OCI-LY7 (cell line): ENCODE measurements at places on chromosomes 1 and 21.

- DNase-seq, result no peak
Observed at GRCh38 chr1:61979729-61980128, 214.9 kb upstream of the L1TD1 start.

GRCh38 chr1:156709031-156709430 lies 3.6 kb upstream of the CRABP2 start:
- no peak for DNase-seq

- peak; percentile 56 for DNase-seq
Observed at GRCh38 chr1:158506369-158506987, 34.5 kb downstream of the OR10R2 start.

- peak; percentile 96 for DNase-seq
Observed at GRCh38 chr21:33383056-33383888, 19.9 kb upstream of the IFNGR2 start.

- DNase-seq, result no peak
Observed at GRCh38 chr1:240808381-240808780, 196.4 kb upstream of the GREM2 start.

- no peak for DNase-seq
Observed at GRCh38 chr1:40842691-40843090, 19.5 kb downstream of the CITED4 start.

- peak; percentile 42 for DNase-seq
Observed at GRCh38 chr1:214637722-214638458, 34.9 kb downstream of the CENPF start.

GRCh38 chr1:87588495-87588894 lies 259.8 kb downstream of the LMO4 start:
- no peak for DNase-seq

- DNase-seq, result no peak
Observed at GRCh38 chr1:173048621-173049321, 2.0 kb downstream of the TNFSF18 start.

DNA sequence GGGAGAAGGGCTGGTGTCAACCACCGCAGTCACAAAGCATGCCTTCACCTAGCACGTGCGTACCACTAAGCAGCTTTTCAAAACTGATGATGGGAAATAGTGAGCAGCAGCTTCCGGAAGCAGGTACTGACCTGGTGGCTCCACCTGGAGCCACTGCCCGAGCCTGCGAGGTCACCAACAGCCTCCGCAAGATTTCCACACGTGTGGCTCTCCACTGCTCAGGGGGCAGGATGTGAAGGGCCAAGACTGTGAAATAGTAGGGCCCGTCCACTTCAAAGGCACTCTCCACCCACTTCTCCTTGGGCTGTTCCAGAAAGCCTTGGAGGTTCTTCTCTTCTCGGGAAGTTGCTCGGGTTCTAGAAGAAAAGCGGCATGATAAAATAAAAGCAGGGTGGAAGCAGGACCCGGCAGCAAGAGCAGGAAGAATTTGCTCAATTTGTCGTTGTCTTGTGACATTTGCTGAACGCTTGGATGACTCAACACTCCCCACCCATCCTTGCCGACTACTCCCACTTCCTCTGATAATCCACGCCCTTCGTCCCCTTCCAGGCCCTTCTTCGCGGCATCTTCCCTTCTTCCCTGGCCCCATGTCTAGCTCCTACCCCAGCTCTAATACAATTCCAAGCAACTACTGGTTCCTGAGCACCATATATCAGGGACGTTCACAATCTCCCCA lies 124.9 kb upstream of the IFFO2 start:
- DNase-seq, result no peak

- DNase-seq, result no peak
Observed at GRCh38 chr1:155236451-155236850, 18.8 kb downstream of the ENTREP3 start.

- no peak for DNase-seq
Observed at GRCh38 chr1:157893686-157894085, 52.1 kb upstream of the CD5L start.

GRCh38 chr1:110102081-110102480 lies 10.2 kb upstream of the UBL4B start:
- peak; percentile 70 for DNase-seq

DNA sequence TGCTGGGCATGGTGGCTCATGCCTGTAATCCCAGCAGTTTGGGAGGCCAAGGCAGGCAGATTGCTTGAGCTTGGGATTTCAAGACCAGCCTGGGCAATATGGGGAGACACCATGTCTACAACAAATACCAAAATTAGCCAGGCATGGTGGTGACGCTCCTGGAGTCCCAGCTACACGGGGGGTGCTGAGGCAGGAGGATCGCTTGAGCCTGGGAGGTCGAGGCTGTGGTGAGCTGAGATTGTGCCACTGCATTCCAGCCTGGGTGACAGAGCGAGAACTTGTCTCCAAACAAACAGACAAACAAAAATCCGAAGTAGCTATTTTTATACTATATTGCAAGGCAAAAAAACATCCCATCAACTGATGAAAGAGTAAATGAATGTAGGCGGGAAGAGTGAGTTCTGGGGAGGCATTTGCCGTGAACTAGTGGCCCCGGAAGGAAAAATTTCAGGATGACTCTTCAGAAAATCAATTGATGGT lies 40.6 kb downstream of the NCMAP start:
- DNase-seq, result no peak

- DNase-seq, result no peak
Observed at GRCh38 chr1:151132335-151133017, 14.0 kb downstream of the SEMA6C start.

DNA sequence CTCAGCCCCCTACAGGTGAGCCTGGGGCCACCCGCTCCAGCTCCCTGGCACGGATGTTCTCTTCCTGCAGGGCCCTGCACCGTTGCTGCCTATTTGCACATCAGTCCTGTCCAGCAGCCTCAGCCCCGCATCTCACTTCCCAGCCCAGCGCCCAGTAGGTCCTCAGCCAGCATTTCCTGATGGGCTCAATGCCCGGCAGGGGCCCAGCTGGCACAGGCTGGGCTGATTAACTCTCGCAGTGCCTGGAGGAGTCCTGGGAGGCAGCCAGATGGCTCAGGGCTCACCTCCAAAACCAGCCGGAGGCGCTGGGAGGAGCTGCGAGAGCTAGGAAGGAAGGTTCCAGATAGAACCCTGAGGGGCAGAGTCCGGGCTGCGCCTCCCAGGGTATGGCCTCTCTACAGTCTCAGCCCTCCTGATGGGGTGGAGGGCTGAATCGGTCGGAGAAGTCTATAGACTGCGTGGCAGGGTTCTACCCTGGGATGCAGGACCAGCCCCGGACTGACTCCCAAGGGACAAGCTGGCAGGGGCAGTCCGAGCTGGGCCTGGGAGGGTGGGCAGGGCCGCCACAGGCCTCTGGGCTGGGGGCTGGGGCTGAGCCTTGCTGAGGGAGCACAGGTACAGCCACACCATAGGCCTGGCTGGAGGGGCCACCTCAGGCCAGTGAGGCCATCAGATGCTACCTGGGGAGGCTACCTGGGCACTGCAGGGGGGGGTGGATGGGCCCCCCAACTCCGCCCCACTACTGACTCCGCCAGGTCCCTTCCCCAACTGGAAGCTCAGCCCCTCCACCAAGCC lies 19.2 kb upstream of the CLSTN1 start:
- no peak for DNase-seq
